ENCODE measurements at places on chromosomes 6 and 20. TPM values are rescaled to one million over a fixed set of nuclear protein-coding genes. Genes with fewer than 3 reads are reported as not detected.

DNA sequence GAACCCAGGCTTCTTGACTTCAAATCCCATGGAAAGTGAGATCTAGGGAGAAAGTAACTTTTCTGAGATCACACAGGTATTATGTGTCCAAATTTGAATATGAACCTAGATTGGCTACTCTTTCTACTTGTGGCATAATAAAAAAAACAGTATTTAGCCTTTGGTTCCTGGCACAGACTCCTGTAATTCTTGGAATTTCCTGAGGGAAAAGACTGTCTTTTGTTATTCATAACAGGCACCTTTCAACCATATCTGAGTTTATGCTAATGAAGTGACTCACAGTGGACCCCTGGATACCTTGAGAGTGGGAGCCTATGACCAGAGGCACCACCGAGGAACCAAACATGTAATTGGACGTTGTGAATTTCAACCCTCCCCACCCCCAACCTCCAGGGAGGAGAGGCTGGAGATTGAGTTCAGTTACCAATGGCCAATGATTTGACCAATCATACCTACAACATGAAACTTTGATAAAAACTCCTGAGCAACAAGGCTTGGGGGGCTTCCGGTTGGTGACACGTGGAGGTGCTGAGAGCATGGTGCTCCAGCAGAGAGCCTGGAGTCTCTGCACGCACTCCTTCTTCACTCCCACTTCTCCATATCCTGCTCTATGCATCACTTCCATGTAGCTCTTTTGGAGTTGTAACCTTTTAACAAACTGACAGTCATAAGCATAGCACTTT is 48.8 kb downstream of the LAMA4 start:
- peaks cover 54% of the 10 kb centered on the region for H3K36me3 ChIP-seq
- no peak for DNase-seq
- H3K4me1 ChIP-seq = peaks cover 60% of the 10 kb centered on the region
- peak overlapping the region; percentile 97 for H3K27ac ChIP-seq

DNA sequence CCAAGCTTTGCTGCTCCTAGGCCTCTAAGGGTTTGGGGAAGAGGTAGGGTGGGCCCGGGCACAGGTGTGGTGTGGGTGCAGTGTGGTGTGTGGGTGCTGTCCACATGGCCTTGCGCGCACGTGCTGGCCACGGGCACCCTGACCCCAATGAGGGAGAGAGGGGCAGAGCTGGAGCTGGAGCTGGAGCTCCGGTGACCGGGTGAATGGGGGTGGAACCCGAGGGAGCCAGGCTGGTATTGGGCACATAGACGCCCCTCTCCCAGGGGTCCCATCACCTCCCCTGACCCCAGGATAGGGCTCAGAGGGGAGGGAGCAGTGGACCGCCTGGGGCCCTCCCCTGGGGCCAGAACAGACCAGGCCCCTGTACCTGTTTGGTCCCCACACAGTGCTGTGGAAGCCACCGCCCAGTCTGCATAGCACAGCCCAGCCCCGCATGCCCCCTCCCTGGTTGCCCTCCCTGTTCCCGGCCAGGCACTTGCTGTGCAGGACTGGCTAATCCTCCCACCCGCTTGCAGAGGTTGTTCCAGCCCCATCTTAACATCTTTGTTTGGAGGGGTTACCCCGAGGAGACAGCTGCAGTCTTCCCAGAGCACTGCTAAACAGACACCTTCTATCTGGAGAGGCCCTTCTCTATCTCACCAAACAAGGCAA is 984 bp downstream of the ADAM33 start:
- DNase-seq = no peak
- no peak overlapping the region for H3K27ac ChIP-seq
- peaks cover 15% of the 10 kb centered on the region for H3K27me3 ChIP-seq

- H3K4me3 ChIP-seq = no peak overlapping the region
- H3K27me3 ChIP-seq = no peaks in the 10 kb centered on the region
- H3K36me3 ChIP-seq = no peaks in the 10 kb centered on the region
- DNase-seq = peak; percentile 46
- H3K27ac ChIP-seq = no peak overlapping the region
Observed at GRCh38 chr6:170011204-170012036, 260.0 kb downstream of the ERMARD start.

GRCh38 chr6:87784690-87785089 is 82.7 kb upstream of the AKIRIN2 start:
- peaks cover 6% of the 10 kb centered on the region for H3K4me1 ChIP-seq
- H3K36me3 ChIP-seq = no peaks in the 10 kb centered on the region
- H3K27ac ChIP-seq = no peak overlapping the region
- DNase-seq = no peak
- peaks cover 6% of the 10 kb centered on the region for H3K27me3 ChIP-seq
- H3K4me3 ChIP-seq = no peak overlapping the region

- no peak overlapping the region for H3K27ac ChIP-seq
- no peak for DNase-seq
- H3K4me3 ChIP-seq = peak overlapping the region; percentile 19
Observed at GRCh38 chr20:16846006-16846405, 97.8 kb downstream of the OTOR start.

GRCh38 chr20:60271597-60271996 is 313.4 kb downstream of the CDH26 start:
- H3K27ac ChIP-seq = no peak overlapping the region
- H3K27me3 ChIP-seq = no peaks in the 10 kb centered on the region
- no peak for DNase-seq
- no peaks in the 10 kb centered on the region for H3K36me3 ChIP-seq
- H3K4me1 ChIP-seq = no peaks in the 10 kb centered on the region
- H3K4me3 ChIP-seq = no peak overlapping the region

- H3K4me3 ChIP-seq = no peak overlapping the region
- DNase-seq = no peak
- no peaks in the 10 kb centered on the region for H3K27me3 ChIP-seq
- H3K36me3 ChIP-seq = no peaks in the 10 kb centered on the region
- H3K27ac ChIP-seq = no peak overlapping the region
Observed at GRCh38 chr6:80714513-80714912, 608.0 kb downstream of the BCKDHB start.

HLA-DOA gene
- 2.4 TPM for total RNA-seq

FAM217B gene
- total RNA-seq = 5.9 TPM
